Osteoblast (primary cell): ENCODE measurements at places on chromosomes 12 and 14.

- no peak for DNase-seq
- no peaks in the 10 kb centered on the region for H3K36me3 ChIP-seq
- no peak overlapping the region for H3K27ac ChIP-seq
- peaks cover 30% of the 10 kb centered on the region for H3K4me1 ChIP-seq
- no peak overlapping the region for H3K4me3 ChIP-seq
Measured at GRCh38 chr12:95117178-95117599, 43.8 kb upstream of the NR2C1 start.

GRCh38 chr12:19190292-19191031, 60.9 kb downstream of the PLEKHA5 start:
- no peaks in the 10 kb centered on the region for H3K36me3 ChIP-seq
- peak overlapping the region; percentile 49 for H3K27ac ChIP-seq
- no peak overlapping the region for H3K4me3 ChIP-seq
- peaks cover 32% of the 10 kb centered on the region for H3K4me1 ChIP-seq
- no peaks in the 10 kb centered on the region for H3K27me3 ChIP-seq

DNA sequence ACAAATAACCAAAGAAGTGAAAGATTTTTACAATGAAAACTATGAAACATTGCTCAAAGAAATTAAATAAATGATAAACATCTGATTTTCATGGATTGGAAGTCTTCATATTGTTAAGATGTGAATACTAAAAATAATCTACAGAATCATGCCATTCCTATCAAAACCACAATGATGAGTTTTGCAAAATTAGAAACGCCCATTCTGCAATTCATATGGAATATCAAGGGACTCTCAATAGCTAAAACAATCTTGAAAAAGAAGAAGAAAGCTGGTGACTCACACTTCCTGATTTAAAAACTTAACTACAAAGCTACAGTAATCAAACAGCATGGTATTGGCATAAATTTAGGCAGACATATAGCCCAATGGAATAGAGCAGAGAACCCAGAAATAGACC, 40.2 kb upstream of the CCT2 start:
- no peaks in the 10 kb centered on the region for H3K36me3 ChIP-seq
- H3K27ac ChIP-seq: no peak overlapping the region
- no peak overlapping the region for H3K4me3 ChIP-seq

DNA sequence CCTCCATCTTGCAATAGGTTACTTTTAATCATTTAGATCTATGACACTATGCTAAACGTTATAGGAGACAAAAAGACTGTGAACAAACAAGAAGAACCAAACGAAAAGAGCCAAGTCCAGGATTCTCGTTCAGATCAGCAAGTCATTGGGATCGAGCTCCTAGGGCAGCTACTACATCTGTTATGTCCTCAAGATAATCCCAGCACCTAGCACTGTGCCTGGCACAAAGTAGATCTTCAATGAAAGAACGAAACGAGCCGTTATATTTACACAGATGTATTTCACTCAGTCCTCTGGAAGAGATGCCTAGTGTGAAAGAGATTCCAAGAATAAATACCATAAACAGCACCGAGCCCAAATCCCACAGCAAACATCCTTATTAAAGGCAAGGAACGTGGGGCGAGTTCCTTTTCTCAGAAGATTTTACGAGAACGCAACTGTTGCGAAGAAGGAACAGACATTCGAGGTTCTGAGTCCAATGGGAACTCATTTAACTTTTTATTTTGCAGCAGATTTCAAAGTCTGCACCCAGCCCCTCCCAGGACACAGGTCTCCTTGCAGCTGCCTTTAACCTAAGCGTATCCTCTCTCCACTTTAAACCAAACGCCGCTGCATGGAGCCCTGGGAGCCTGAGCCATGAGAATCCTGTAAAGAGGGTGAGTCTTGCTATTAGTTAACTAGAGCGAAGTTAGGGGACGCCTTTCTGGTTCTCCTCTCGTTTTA, 544 bp upstream of the TDP1 start:
- H3K27me3 ChIP-seq: no peaks in the 10 kb centered on the region
- peak overlapping the region; percentile 85 for H3K4me3 ChIP-seq
- peaks cover 8% of the 10 kb centered on the region for H3K4me1 ChIP-seq
- H3K36me3 ChIP-seq: peaks cover 24% of the 10 kb centered on the region
- H3K27ac ChIP-seq: peak overlapping the region; percentile 92

- H3K4me1 ChIP-seq: peaks cover 7% of the 10 kb centered on the region
- no peak overlapping the region for H3K4me3 ChIP-seq
- no peaks in the 10 kb centered on the region for H3K27me3 ChIP-seq
Measured at GRCh38 chr14:32675433-32675832, 263.2 kb upstream of the NPAS3 start.

DNA sequence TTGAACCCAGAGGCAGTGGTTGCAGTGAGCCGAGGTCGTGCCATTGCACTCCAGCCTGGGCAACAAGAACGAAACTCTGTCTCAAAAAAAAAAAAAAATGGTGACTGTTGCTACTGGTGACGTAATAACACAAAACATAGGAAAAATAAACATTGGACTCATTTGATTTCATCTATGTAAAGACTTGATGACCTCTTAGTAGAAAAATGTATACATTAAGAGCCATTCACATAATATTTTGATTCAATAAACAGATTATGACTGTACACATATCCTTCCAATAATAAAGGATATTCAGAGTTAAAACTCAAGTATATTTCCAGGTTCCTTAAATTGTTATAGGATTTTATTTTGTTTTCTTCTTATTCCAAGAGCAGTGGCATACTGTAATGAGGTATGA, 65.7 kb upstream of the AEBP2 start:
- H3K27ac ChIP-seq: no peak overlapping the region
- H3K27me3 ChIP-seq: no peaks in the 10 kb centered on the region
- H3K36me3 ChIP-seq: peaks cover 5% of the 10 kb centered on the region
- DNase-seq: no peak

GRCh38 chr12:1130164-1130563, 139.1 kb downstream of the ERC1 start:
- H3K27me3 ChIP-seq: no peaks in the 10 kb centered on the region
- no peak for DNase-seq
- no peaks in the 10 kb centered on the region for H3K36me3 ChIP-seq

GRCh38 chr14:101177301-101177971, 273.9 kb upstream of the RTL1 start:
- no peak overlapping the region for H3K27ac ChIP-seq
- H3K4me1 ChIP-seq: no peaks in the 10 kb centered on the region
- DNase-seq: no peak
- H3K4me3 ChIP-seq: no peak overlapping the region
- no peaks in the 10 kb centered on the region for H3K27me3 ChIP-seq

GRCh38 chr12:89245090-89245489, 107.2 kb downstream of the DUSP6 start:
- H3K27ac ChIP-seq: no peak overlapping the region
- no peaks in the 10 kb centered on the region for H3K27me3 ChIP-seq
- no peak overlapping the region for H3K4me3 ChIP-seq

DNA sequence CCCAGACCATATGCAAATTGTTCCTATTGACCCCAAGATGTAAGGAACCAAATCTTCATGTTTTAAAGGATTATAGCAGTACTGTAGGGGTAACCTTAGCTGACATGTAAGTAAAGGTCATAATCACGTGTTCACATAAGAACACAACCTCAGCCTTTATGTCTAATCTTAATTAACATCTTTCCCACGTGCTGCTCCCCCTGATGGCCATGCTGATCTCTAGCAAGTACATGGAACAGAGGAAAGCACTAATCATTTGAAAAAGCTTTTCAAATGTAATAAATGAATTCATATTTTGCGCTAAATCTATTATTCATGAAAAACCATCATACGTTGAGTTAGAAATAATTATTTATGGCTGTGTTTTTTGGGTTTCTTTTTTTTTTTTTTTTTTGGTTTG, 30.5 kb upstream of the ITPR2 start:
- no peak overlapping the region for H3K4me3 ChIP-seq
- H3K27ac ChIP-seq: no peak overlapping the region
- no peak for DNase-seq
- no peaks in the 10 kb centered on the region for H3K36me3 ChIP-seq
- no peaks in the 10 kb centered on the region for H3K27me3 ChIP-seq

- H3K36me3 ChIP-seq: no peaks in the 10 kb centered on the region
- H3K27me3 ChIP-seq: no peaks in the 10 kb centered on the region
- H3K27ac ChIP-seq: no peak overlapping the region
- H3K4me3 ChIP-seq: no peak overlapping the region
- DNase-seq: no peak
- no peaks in the 10 kb centered on the region for H3K4me1 ChIP-seq
Measured at GRCh38 chr12:16473610-16474326, 126.3 kb downstream of the MGST1 start.

DNA sequence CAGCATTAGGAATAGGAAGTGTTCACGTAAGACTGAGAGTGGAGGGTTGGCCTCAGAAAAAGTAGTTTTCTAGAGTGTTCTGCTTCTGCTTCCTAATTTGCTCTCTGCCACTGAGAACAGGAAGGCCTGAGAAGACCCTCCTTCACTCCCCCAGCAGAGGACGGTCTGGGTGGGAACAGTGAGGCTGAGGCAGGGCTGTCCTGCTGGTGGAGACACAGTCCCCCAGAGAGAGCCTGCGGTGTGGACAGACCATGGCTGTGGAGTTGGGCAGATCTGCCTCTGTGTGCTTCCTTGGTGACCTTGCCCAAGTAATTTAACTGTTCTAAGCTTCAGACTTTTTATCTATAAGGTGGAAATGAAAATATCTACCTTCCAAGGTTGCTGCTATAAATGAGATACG, 182.3 kb downstream of the DACT1 start:
- H3K27me3 ChIP-seq: no peaks in the 10 kb centered on the region
- peaks cover 27% of the 10 kb centered on the region for H3K4me1 ChIP-seq
- H3K4me3 ChIP-seq: no peak overlapping the region

DNA sequence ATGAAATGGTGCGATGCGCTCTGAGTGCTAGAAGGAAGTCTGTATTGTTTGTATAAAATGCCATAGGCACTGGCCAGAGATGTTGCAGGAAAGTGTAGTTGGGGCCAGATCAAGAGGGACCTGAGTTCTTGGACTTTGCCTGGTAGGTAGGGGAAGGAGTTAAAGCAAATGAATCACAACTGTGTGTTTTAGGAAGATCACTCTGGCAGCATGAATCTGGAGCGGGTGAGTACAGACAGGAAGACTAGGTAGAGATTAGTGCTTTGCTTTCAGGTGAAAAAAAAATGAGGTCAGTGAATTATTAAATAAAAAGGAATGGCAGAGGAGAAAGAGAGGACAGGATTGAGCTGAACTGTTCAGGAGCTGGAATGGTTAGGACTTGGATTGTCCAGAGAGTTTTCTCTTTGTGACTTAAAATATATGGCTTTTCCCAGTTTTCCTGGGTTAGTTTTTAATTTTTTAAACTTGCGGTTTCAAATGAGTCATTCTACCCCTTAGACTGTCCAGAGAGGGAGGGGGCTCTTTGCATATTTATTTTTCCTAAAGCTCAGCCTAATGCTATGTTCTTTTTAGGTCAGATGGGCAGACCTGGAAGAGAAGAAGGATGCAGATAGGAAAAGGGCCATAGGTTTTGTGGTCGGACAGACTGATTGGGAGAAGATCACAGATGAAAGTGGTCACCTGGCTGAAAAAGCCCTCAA, 41.1 kb downstream of the PROX2 start:
- no peak for DNase-seq
- no peak overlapping the region for H3K4me3 ChIP-seq
- no peak overlapping the region for H3K27ac ChIP-seq
- peaks cover 6% of the 10 kb centered on the region for H3K36me3 ChIP-seq
- H3K4me1 ChIP-seq: peaks cover 34% of the 10 kb centered on the region
- no peaks in the 10 kb centered on the region for H3K27me3 ChIP-seq

DNA sequence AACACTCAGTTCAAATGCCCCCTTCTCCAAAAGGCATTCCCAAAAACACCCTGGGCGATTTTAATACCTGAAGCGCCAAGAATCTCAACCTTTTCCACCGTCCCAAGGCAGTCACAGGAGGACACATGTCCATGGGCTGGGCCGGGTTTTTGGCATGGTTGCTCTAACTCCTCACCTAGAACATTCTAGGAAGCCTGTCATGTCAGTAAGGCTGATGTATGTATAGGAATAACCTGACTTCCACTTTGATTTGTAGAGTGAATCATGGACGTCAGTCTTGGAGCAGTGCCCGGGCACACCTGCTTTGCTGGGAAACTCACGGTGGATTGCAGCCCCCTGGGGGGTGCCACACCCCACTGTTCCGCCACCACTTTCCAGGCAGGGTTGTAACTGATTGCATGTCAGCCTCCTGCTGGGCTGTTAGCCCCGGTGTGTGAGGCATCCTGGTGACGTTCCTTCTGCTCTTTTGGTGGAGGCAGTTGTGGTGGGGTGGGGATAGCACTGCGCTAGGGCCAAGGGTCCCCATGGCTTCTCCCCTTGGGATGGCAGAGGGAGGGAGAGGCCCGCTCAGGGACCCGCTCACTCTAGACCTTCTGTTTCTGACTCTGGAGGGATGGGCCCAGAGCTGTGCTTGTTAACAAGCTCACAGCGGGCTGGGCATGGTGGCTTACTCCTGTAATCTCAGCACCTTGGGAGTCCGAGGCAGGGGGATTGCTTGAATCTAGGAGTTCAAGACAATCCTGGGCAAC, 35.2 kb upstream of the FAM181A start:
- no peaks in the 10 kb centered on the region for H3K36me3 ChIP-seq
- H3K27me3 ChIP-seq: peaks cover 12% of the 10 kb centered on the region
- H3K4me1 ChIP-seq: no peaks in the 10 kb centered on the region
- no peak for DNase-seq

DNA sequence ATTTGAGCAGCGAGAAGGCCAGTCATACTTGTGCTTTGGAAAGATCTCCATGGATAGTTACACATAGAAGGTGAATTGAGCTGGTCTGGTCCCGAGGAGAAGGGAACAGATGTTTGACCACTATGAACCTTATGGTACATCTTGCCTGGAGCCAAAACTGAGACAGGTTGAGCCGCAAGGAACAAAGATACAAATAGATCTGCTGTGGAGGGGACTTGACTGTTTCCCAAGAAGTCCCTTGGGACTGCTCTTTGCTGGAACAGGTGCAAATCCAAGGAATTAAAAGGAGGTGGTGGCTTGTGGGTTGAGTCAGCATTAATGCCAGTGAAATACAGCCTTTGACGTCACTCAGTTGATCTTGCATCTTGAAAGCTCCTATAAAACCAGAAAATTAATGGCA, 68.8 kb upstream of the PRIMA1 start:
- no peaks in the 10 kb centered on the region for H3K4me1 ChIP-seq
- no peak overlapping the region for H3K27ac ChIP-seq
- no peak overlapping the region for H3K4me3 ChIP-seq
- no peaks in the 10 kb centered on the region for H3K27me3 ChIP-seq

DNA sequence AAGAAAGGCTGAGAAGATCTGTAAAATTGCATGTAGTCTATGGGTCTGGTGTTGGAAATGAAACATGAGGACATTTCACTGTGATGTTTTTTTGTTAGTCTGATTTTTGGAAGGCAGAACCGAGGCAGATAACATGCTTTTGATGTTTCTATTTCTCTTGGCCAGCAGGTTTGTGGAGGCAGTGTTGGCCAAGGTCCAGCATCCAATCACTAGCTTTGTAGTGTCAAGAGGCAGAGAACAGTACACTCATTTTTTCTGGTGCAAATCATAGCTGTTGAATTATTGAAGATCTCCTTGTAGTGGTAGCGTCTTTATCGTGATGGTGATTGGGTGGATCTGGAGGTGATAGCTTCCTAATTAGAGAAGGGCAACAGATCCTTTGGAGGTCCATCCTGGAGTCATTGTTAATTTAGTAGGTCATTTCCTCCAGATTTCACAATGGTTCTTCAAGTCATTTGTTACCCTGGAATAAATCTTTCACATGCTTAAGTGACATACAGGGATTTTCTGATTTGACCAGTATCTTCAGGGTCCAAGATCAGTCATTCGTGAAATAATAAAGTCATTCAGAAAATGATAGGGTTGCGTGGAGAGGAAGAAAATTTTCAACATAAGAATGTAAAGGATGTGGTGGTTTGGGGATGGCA, 252.4 kb upstream of the CPNE8 start:
- no peak overlapping the region for H3K4me3 ChIP-seq
- DNase-seq: no peak
- no peak overlapping the region for H3K27ac ChIP-seq
- no peaks in the 10 kb centered on the region for H3K27me3 ChIP-seq
- no peaks in the 10 kb centered on the region for H3K36me3 ChIP-seq

GRCh38 chr14:32826404-32827082, 112.1 kb upstream of the NPAS3 start:
- no peaks in the 10 kb centered on the region for H3K4me1 ChIP-seq
- DNase-seq: no peak
- H3K27ac ChIP-seq: no peak overlapping the region
- H3K27me3 ChIP-seq: no peaks in the 10 kb centered on the region
